ENCODE measurements at places on chromosomes 6 and 20.

- no peak for DNase-seq
Measured at GRCh38 chr6:25898289-25898977, 24.4 kb upstream of the SLC17A3 start.

- no peak for DNase-seq
Measured at GRCh38 chr6:42375007-42375635, 76.6 kb downstream of the TRERF1 start.

DNA sequence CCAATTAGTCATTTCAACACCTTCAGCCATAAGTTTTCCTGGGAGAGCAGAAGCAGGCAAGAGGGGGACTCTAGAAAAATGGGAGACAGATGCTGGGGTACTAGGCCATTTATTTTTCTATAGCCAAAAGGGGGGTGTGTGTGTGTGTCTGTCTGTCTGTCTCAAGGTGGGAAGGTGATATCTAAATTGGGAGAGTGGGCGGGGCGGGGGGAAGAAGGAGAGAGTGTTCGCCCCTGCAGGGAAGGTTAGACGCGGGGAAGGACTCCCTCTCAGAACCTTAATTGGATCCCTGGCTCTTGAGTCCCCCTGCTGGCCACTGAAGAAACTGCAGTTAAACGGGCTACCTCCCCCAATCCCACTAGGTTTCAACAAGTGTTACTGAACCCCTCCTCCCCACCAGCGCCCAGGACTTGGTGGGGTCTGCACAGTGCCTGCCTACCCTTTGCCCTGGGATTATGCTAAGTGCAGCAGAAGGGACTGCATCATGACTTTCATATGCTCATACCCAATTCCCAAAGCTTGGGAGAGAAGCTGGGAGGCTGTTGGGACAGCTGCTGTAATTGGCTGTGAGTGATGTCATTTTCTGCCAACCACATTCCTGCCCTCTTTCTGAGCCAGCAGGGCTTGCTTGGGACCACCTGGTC lies 45.8 kb downstream of the FOXP4 start:
- peak; percentile 76 for DNase-seq

- DNase-seq = no peak
Measured at GRCh38 chr6:144437105-144437504, 152.0 kb downstream of the UTRN start.

DNA sequence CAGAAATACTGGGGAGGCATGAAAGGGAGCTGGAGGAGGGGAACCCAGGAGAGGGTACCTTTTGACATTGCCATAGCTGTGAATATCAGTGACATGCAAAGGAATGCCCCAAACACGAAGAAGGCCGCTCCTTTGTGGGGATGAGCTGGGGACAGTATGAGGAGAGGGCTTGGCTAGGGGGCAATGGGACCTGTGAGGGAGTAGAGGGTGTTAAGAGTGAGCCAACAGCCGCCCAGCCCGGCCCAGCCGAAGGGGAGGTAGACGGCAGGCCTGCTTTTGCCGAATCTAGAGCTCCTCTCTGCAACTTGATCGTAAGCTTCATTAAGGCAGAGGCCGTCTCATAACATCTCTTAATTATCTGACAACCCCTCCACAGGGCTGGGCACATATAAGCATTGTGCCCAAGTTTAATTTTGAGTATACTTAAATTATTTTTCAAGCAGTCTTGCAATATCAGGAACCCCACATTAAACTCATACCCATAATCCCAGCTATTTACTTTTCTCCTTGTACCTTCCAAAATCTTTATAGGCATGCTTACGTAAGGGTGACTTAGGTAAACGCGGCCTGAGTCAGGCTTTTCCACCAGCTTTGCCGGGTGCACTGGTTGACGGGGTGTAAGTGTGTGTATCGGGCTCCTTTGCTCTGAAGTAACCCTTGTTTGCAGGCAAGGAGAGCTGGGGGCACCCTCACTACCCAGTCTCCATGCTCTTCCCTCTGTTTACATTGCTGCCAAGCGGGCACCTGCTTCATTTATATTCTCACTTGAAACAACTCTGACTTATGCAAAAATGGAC lies 24.9 kb upstream of the VEGFA start:
- DNase-seq = no peak

DNA sequence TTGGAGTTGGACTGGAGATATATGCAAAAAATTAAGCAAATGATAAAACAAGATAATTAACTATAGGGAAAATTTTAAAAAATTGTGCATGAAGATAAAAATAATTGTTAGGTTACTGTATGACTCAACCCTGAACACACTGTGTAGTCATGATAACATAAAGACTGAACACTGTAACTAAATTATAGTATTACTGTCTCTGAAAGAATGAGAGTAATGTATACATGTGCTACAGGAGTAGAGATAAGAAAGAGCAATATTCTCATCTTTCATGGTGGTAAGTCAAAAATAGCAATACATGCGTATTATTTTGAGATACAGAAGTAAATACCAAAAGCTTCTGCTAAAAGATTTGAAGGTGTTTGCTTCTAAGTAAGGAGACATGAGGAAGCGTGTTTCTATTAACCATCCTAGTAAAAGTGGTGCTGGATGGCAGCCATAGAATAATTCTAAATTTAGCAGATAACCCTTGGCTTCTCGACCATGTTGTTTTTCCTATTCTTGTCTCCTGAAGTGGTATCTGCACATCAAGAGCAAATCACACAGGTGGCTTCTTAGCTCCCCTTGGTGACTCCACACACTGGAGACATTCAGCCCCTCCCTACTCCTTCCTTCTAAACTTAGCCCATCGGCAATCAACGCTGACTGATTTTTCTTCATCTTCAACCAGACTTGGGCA lies 390.6 kb upstream of the PLCB4 start:
- DNase-seq = no peak

GRCh38 chr6:152981219-152981618 lies 1.6 kb downstream of the FBXO5 start:
- no peak for DNase-seq

GRCh38 chr20:49850463-49851230 lies 38.0 kb downstream of the SLC9A8 start:
- DNase-seq = no peak

DNA sequence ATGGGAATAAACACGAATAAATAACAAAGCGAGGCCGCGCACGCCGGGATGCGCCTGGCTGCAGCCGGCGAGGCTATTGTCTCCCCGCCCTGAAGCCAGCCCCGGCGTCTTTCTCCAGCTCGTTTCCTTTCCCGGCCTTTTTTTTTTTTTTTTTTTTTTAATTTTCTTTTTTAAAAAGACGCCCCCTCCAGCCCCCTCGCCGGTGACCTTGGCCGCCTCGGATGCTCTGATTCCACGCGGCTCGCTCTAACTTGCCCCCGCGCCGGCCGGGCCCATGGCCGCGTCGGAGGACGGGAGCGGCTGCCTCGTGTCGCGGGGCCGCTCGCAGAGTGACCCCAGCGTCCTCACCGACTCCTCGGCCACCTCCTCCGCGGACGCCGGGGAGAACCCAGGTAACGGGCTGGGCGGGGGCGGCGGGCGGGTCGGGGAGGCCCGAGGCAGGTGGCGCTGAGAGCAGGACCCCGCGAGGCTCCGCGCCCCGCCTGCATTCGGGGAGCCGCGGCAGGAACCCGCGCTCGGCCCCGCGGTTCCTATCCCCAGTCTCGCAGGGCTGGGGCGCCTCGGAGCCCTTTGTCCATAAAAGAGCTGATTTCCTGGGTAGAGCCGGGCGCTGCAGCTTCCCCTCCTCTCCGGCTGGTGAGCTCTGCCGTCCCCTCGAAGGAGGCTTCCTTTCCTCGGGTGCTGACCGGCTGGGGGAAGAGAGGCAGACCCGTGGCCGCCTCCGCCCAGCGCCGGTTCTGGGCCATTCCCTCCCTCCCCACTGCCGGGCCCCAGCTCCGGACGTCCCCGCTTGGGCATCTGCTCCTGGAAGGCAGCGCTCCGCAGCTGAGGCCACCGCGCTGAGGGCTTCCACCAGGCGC lies 631 bp downstream of the PHACTR3 start:
- DNase-seq = no peak

DNA sequence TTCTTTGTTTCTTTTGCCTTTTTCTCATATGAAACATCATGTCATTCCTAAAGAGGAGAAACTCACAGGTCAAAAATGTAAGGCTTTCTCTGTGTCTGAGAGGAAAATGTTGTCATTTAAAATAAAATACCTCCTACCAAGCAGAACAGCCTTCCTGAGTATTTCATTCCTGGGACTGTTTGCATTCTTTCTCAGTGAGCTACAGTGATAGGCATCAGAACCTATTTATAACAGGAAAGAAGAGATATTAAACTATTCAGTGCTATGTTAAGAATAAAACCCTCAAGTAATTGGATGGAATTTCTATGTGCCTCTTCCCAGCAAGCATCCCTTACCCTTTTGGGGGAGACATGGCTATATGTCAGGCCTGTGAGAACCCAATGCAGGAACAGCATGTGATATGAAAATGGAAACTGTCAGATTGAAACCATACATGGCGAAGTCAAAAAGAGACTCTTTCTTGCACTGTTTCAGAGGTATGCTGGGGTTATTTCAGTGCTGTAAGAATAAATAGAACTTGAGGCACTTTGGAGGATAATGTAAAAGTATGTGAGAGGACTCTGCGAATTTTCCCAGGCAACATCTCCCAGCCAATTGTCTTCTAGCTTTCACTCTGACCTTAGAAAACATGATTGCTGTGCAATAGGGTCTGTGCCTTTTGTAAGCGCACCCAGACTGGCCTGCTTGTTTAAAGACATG lies 133.8 kb upstream of the CCN2 start:
- DNase-seq = no peak

- DNase-seq = no peak
Measured at GRCh38 chr20:58179083-58179431, 49.4 kb downstream of the ANKRD60 start.

DNA sequence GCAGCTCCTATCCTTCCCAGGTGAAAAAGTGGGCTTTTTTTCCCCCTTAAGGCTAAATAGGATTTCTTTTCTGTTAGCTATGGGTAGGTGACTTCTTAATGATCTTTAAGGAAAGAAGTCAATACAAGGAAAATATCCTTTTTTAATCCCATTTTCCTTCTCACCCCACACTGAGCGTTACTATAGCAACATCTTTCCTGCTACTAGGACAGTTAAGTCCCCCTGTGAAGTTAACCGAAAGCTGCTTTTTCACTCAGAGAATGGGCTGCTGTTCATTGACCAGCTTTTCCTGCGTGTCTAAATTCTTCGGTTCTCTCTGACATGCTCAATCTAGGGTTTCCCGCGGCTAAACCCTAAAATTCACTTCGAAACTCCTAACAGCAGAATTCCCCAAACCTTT lies 173.1 kb upstream of the AGPAT4 start:
- DNase-seq = no peak

GRCh38 chr6:68468244-68468884 lies 166.7 kb upstream of the ADGRB3 start:
- DNase-seq = no peak

- DNase-seq = no peak
Measured at GRCh38 chr6:128069188-128069587, 168.3 kb upstream of the THEMIS start.

DNA sequence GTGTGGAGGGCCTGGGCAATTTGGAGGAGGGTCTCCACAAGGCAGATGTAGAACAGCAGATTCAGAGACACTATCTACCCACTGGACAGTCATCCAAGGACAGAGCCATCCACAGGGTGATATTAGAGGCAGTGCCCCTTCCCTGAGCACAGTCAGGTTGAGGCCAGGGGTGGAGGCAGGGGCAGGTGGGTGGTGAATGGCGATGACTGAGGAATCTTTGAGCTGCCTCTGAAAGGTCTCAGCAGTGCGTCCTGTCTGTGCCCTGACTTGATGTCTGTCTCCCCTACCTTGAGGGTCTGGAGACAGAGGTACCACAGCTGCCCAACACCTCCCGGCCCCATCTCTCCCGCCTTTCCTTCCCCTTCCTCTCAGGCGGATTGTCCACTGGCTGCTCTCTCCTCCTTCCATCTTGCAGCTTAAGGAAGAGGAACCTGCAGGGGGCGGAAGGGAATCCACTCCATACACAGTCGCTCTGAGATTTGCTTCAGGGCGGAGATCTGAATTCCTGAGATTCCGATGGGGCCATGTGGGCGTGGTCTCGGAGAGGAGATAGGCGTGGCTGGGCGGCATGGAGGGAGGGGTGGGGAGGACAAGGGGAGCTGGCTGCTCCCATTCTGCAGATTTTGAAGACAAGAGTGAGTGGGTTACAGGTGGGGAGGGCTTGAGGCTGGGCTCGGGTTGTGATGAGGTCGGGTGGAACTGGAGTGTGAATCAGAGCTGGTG lies 1.7 kb downstream of the MUCL3 start:
- no peak for DNase-seq

GRCh38 chr20:59976156-59976782 lies 18.0 kb downstream of the CDH26 start:
- no peak for DNase-seq

DNA sequence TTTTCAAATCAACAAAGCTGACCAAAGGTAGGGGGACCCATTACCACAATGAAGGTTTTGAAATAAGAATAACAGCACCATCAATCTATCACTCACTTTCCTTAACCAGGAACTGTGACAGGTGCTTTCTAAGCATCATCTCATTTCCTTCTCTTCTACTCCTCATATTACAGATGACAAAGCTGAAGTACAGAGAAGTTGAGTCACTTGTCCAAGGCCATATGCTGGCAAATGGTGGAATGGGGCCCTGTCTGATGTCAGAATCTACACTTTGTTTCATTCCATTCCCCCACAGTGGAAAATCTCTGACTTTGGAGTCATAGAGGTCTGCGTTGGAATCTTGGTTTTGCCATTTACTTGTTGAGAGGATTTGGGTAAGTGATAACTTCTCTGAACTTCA lies 222.5 kb upstream of the LRFN2 start:
- no peak for DNase-seq

DNA sequence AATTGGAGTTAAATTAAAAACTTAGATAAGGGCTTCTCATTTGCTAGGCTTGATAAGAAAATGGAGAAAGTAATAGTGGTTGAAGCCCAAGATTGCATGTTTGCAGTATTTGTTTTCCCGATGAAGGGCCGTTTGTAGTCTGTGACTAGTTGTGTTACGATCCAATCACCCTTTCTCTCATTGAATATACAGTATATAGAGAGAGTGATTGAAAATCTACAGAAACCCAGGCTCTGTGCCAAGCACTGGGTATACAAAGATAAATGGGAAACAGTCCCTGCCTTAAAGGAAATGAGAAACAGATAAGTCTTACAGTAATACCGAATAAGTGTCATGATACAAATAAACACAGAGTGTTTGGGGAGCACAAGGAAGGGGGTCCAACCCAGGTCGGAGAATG lies 55.2 kb upstream of the CDKAL1 start:
- no peak for DNase-seq

Data from CD4-positive, alpha-beta T cell treated with Interleukin-21 for 1 hour (primary cell).